ENCODE measurements at places on chromosomes 2 and 18. TPM values are rescaled to one million over a fixed set of nuclear protein-coding genes. Genes with fewer than 3 reads are reported as not detected.

HMSD gene
- total RNA-seq: 0.28 TPM

DNA sequence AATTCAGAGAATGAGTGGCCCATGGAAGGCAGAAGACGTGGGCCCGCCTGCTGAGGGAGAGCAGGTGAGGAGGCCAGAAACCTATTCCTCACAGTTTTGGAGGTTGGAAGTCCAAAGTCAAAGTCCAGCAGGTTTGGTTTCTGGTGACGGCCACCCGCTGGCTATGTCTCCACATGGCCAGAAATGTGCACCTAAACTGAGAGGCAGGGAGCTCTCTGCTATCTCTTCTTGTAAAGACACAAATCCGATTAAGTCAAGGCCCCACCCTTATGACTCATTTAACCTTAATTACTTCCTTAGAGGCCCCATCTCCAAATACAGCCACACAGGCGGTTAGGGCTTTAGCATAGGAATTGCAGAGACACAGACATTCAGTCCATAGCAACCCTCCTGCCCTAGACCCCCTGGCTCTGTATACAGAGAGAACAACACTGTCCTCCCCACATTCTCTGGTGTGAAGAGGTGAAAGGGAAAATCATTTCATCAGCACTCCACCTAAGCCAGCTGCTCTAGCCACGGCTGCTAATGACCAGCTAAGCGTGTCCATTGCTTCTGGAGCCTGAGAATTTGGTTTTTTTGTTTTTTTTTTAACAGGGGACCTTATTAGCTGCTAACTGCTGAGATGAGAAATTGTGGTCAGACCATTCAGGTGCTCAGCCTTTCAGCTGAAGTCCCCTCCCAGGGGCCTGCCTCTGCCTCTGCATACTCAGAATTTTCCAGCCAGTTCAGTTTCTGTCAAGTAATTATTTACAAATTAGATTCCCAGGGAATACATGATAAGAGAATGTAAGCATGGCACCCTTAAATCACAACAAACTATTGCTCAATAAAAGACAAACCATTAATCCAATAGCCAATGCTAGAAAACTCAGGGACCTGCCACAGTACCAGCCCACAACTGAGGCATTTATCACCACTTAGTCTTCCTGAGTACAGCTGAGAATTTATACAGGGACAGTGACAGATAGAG, 368.7 kb upstream of the ID2 start:
- DNase-seq: peak; percentile 11

WDR33 gene
- 47.8 TPM for total RNA-seq

- DNase-seq: no peak
These were observed 3.9 kb downstream of the GYPC start for GRCh38 chr2:126659562-126660467.

- DNase-seq: peak; percentile 14
These were observed at the start of gene EMILIN2 for GRCh38 chr18:2846636-2847316. EMILIN2 (plus strand) TSS chr18:2847006; CDS start chr18:2847189, 183 bp downstream.

- no peak for DNase-seq
These were observed 90.3 kb downstream of the SP3 start for GRCh38 chr2:173874894-173875237.

GRCh38 chr18:49725809-49726674, 87.3 kb downstream of the ACAA2 start:
- DNase-seq: peak; percentile 98
